ENCODE measurements at places on chromosomes 5 and 9. TPM values are rescaled to one million over a fixed set of nuclear protein-coding genes. Genes with fewer than 3 reads are reported as not detected.

- DNase-seq: no peak
Observed at GRCh38 chr5:88583471-88583870, 299.5 kb downstream of the MEF2C start.

- DNase-seq: no peak
Observed at GRCh38 chr5:84487963-84488362, 103.3 kb upstream of the EDIL3 start.

Gene CDKN2B-AS1
- 3.2 TPM for total RNA-seq

GRCh38 chr9:131589124-131589711 is 43.9 kb downstream of the PRRT1B start:
- DNase-seq: no peak

DNA sequence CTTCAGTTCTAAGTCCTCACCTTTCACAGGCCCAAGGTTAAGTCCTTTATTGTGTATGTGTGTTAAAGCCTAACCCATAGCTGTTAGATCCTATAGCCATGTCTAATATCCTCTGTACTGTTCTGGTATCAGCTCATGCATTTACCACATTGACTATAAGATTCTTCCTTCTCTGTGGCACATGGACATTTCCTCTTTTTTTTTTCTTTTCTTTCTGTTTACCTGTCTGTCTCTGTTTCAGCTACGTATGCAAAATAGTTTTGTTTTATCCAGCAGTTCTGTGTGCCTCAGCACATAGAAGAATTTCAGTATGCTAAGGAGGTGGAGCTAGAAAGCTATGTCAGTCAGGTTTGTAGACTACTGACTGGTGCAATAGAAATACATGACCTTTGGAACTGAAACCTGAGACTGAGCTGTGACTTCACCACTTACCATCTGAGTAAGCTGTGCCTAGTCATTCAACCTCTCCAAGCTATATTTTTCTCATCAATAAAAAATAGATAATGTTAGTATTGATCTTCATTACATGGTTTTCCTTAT is 155.6 kb upstream of the VLDLR start:
- DNase-seq: no peak

DNA sequence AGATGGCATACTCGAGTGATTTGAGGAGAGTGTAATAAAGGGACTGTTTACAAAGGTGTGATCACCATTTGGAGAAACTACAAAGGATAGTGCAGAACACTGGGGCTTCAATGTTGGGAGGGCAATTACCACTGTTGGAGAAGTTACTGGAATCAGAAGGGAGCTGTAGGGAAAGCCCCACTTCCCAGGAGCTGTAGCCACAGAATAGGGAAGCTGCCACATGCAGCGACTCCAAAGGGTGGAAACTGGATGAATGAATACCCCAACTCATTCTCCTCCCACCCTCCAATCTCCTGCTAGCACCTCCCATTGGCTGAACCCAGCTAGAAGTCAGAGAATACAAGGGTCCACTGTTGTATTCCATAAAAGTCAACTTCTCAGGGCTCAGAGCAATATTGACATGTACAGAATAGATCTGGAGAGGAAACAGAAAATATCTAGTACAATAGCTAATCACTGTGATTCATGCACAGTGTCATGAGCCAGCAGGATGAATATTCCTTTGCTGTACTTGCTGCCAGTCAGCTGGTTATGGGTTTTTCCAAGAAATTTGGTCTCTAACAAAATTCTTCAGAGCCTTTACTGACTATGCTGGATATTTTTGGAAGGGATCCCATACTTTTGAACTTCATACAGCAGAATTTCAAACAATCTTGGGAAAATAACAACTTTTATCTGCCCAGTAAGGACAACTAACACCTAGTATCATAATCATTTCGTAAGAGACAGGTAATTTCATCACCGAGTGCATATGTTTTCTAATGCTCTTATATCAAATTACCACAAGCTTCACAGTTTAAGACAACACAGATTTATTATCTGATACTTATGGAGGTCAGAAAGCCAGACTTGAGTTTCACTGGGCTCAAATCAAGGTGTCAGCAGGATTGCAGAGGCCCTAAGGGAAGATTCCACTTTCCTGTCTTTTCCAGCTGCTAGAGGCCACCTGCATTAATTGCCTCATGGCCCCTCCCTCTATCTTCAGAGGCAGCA is 39.6 kb downstream of the PDCD1LG2 start:
- DNase-seq: no peak

DNA sequence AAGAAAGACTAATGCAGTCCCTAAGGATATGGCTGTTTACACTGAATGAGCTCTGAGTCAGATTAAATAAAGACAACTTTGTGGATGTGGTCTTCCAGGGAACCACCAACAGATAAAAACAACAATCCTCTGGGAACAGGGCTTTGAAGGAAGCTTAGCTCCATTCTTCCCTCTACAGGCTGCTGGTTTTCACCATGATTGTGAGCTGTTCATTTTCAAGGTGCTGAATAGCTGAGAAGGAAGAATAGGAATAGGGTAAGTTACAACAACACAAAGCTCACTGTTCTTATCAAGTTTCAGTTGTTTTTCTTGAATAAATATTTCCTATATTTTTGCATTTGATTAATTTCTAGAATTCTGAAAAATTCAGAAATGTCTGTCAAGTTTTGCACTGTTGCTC is 25.9 kb upstream of the PTAR1 start:
- DNase-seq: no peak

Gene TSTD2
- 18.8 TPM for total RNA-seq

GRCh38 chr5:141430332-141431113 is at the start of gene PCDHGA12:
Gene PCDHGA12, plus strand, starts transcription at chr5:141430507. Its CDS starts 253 bp downstream, at chr5:141430760.
- DNase-seq: no peak

Gene OBP2B
- total RNA-seq: not detected

Gene TRIM36
- total RNA-seq: 4.6 TPM

DNA sequence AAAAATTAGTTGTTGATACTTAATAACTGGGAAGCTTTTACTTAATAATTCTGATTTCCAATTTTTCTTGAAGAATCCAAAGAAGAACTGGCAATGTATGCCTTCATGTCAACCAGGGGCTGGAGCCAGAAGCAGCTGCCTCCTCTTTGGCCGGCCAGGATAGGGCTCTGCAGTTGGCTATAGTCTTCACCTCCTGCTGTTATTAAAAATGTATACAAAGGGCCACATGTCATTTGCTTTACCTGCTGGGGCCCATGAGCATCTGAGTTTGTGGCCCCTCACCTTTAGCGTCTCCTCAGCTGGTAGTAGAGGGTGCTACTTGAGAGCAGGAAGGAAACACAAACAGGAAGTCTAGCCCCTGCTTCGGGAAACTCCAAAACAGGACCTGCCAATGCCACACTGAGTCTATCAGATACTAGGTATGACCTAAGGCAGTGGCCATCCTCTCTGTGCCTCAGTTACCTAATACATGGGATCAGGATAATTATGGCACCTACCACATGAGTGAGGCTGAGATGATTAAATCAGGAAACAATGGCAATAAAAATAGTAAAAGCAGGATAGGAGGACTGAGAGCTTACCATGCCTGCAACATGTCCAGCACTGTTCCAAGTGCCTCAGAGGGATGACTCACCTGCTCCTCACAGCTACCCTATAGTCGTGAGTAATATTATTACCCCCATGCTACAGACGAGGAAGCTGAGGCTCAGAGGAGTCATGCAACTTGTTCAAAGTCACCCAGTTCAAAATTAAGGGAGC is 21.3 kb downstream of the CCDC69 start:
- no peak for DNase-seq
